LHCN-M2 (cell line): ENCODE measurements at places on chromosomes 4 and X. TPM values are rescaled to one million over a fixed set of nuclear protein-coding genes. Genes with fewer than 3 reads are reported as not detected.

- DNase-seq = no peak
These were observed 40.6 kb downstream of the CCNI start for GRCh38 chr4:77035153-77035552.

The SHISA3 gene
- not detected in 2 replicates for total RNA-seq

DNA sequence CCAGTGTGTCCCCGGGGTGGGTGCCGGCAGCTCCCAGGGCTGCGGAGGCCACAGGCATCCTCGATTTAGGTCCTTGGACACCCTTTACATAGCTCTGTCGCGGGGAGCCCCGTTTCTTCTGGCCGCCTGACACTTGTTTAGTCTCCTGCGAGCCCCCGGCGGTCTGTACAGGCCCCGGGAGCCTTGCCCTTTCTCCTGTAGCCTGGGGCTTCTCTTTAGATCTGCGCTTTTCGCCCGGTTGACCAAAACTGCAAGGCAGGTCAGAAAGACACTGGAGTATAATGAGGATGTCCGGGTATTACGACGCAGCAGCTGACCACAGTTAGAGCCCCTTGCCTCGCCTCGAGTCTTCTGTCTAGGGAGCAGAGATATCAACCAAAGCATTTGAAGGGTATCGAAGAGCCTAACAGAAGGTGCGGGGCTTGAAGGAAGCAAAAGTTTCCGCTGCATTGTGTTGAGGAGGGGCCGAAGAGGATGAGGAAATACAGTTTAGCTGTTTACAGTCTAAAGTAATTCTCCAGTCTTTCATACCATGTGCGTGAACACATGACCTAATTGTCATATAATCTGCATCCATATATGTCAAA, 479 bp downstream of the BRCC3 start:
- DNase-seq = no peak

The UCP1 gene
- total RNA-seq = not detected in 2 replicates

- no peak for DNase-seq
These were observed 230.2 kb upstream of the AGTR2 start for GRCh38 chrX:115940348-115940747.
